ENCODE measurements at places on chromosomes 7 and 10. TPM values are rescaled to one million over a fixed set of nuclear protein-coding genes. Genes with fewer than 3 reads are reported as not detected.

GRCh38 chr10:26779176-26779860 lies 81.4 kb downstream of the ABI1 start:
- DNase-seq = no peak

DNA sequence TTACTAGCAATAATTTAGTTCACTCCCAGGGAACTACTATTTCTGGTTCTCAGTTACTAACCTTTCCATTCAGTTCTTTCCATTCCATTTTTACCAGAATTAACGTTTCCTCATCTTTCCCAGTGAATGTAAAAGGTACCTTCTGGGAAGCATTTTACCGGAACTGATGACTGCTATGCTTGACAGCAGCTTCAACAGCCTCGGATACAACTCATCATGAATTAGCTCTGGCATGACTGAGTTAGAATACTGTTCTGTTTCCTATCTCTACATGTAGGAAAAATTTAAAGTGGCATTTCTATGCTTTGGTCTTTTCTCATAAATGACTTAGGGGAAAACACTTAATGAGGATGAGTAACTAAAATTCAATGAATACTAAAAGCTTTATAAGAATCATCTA lies 18.6 kb downstream of the TAS2R41 start:
- DNase-seq = no peak

Gene MORN4
- 20.3 TPM for polyA plus RNA-seq

DNA sequence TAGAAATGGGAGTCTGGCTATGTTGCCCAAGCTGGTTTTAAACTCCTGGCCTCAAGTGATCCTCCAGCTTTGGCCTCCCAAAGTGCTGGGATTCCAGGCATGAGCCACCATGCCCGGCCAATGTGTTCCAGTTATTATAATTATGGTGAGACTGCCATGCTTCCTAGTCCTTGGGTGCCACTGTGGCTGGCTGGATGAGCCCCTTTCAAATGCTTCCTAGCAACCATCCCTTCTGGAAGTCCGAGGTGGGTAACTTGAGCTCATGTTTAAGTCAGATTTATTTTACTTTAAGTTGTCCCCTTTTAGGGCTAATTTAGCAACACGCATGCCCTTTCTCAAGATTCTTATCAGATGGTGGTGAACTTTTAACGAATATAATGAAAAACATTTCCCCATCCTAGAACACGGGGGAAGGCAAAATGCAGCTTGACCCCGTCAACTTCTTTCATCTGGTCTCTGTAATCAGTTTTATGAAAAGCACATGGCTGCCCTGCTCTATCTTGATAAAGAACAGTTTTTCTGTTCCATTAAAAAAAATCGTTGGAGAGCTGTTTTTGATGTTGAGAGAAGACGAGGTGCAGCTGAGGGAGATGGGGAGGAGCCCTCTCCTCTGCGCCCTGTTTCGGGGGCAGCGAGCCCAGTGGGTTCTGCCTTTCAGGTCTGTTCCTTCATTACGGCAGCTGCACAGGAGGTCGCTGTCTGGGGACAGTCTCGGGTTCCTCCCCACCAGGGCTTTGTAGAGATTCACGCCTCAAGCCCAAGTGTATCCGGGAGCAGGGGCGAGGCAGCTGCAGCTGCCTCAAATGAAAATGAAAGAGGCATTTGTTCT lies 61.0 kb upstream of the MKI67 start:
- no peak for DNase-seq

Gene PAX4
- not detected for polyA plus RNA-seq

Gene ASZ1
- not detected for polyA plus RNA-seq

DNA sequence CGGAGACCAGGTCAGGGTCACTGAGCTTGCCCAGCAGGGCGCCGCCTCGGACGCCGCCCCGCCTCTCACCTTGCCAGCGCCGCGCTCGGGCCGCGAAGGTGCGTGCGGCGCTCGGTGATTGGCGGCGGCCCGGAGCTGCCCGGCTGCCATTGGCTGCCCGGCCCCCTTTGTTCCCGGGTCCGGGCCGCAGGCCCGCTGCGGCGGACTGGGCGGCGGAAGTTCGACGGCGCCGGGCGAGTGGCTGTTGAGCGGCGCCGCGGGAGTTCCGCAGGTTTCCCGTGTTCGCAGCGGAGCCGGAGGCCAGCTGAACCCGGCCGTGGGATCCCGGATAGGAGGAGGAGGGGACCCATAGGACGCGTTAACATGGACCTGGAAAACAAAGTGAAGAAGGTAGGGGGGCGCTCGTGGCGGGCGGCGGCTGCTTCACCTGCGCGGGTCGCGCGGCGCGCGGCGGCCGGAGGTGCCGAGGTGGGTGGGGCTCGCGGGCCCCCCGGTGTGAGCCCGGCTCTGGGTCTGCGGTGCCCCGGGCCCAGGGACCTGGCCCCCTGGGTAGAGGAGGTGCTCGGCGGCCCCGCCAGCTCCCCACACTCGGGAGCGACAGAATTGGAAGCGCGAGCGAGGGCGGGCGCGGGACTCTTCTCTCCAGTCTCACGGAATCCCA lies at the start of gene TES:
Gene TES, plus strand, starts transcription at position 195 of the 661 bp plus-strand sequence. Its CDS starts 169 bp downstream, at position 364.
- DNase-seq = no peak

Gene ENTPD1
- polyA plus RNA-seq = 23.5 TPM

- DNase-seq = no peak
Measured at GRCh38 chr7:48052748-48053147, 17.4 kb downstream of the C7orf57 start.

Gene C10orf53
- polyA plus RNA-seq = not detected

- DNase-seq = no peak
Measured at GRCh38 chr10:28869606-28870201, 192.4 kb downstream of the BAMBI start.

DNA sequence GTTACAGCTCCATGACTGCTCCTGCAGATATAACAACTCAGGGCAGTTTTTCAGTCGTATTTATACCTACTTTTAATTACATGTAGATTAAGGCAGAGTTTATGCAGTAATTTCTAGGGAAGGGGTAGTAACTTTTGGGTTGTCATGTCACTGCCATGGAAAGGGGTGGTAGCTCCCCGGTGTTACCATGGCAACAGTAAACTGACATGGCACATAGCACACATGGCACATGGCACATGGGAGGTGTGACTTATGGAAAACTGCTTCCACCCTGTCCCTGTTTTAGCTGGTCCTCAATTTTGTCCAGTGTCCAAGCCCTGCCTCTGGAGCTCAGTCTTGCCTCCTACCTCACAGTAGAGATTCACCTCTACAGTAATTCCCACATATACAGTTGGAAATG lies 3.9 kb upstream of the TOMM7 start:
- DNase-seq = no peak

- DNase-seq = no peak
Measured at GRCh38 chr10:89944138-89944537, 242.7 kb downstream of the KIF20B start.

Gene CYP26A1
- 0.11 TPM for polyA plus RNA-seq

DNA sequence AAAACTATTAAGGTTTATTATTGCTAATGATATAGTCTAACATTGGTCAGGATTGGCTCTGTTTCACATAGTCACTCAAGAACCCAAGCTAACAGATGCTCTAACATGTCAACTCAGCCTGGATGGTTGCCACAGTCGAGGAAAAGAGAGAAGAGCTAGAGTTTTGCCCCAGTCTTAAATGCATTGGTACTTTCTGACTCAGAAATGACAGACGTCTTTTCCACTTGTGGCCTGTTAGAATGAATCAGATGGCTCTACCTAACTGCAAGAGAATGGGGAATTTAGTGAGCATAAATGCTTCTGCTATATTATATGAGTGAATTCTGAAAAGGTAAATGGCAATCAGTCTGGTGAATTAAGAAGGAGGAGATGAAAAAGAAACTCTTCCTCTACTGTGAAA lies 13.9 kb downstream of the HECTD2 start:
- DNase-seq = no peak

- no peak for DNase-seq
Measured at GRCh38 chr7:11935905-11936304, 103.9 kb upstream of the THSD7A start.

GRCh38 chr10:28089467-28089866 lies 90.6 kb upstream of the ODAD2 start:
- DNase-seq = no peak

Gene IKZF1
- polyA plus RNA-seq = 1.8 TPM

- DNase-seq = no peak
Measured at GRCh38 chr7:154326421-154326820, 274.2 kb downstream of the DPP6 start.

- no peak for DNase-seq
Measured at GRCh38 chr7:1713502-1714484, 43.7 kb downstream of the ELFN1 start.

Gene SGCE
- polyA plus RNA-seq = 110 TPM

GRCh38 chr10:49367600-49367999 lies 28.3 kb downstream of the DRGX start:
- DNase-seq = no peak

Gene TAS2R41
- not detected for polyA plus RNA-seq

Gene EBF3
- 0.79 TPM for polyA plus RNA-seq

GRCh38 chr10:133379152-133379800 lies at the start of gene PAOX:
TSS of gene PAOX (plus strand) at chr10:133379262. CDS start at chr10:133379317, 55 bp downstream.
- no peak for DNase-seq

Gene IGF2BP3
- 64.2 TPM for polyA plus RNA-seq

DNA sequence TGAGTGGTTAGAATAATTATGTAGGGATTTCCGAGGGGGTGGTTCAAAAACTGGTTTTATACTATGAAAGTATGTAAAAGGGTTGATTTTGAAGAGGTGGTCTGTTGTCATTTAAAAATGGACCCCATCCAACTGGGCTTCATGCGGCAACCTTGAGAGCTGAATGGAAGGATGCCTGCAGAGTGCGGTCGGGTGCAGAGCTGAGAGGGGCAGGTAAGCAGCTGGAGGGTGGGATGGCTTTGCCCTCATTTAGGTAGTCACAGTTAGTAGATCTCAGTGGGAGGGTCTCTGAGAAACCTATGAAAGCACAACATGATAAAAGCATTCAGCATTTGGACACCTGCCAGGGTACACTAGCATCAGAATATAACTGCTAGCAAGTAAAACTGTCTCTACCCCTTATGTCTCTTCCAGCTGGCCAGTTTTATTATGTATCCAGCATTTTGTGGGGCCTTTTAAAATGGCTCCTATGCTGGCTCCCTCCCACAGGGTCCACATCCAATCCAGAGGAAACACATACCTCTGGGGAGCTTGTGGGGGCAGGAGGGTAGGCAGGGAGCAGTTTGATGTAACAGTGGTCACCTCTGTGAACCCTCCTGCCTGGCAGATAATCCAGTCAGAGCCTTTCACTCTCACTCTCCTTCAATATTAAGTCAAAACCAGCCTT lies 75.9 kb upstream of the MAGI2 start:
- no peak for DNase-seq

GRCh38 chr7:66429498-66430163 lies 199.1 kb upstream of the KCTD7 start:
- no peak for DNase-seq

Gene SPDYE1
- 0.62 TPM for polyA plus RNA-seq
